ENCODE measurements at places on chromosomes 7 and 10.

- no peak for DNase-seq
These were observed 101.5 kb upstream of the C1GALT1 start for GRCh38 chr7:7080802-7081201.

- DNase-seq = no peak
These were observed 58.5 kb downstream of the RASGEF1A start for GRCh38 chr10:43208147-43209073.

DNA sequence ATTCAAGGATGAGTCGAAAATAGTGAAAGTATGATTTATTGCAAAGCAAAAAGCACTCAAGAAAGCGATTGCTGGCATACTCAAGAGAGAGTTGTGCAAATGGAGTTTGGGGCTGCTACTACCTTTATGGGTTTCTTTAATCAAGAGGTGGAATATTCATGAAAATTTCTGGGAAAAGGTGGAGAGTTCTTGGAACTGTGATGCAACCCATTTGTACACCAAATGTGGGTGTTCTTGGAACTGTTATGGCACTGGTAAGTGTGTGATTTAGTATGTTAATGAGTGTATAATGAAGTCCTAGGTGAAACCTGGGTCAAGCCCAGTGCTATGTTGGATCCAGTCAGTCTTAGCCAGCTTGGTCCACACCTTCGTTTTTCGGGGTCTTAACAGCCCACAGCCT is 3.4 kb upstream of the VOPP1 start:
- no peak for DNase-seq

- DNase-seq = no peak
These were observed 386.6 kb downstream of the KIF20B start for GRCh38 chr10:90088024-90088317.

- no peak for DNase-seq
These were observed 16.8 kb downstream of the GTF2IRD1 start for GRCh38 chr7:74470504-74470903.

DNA sequence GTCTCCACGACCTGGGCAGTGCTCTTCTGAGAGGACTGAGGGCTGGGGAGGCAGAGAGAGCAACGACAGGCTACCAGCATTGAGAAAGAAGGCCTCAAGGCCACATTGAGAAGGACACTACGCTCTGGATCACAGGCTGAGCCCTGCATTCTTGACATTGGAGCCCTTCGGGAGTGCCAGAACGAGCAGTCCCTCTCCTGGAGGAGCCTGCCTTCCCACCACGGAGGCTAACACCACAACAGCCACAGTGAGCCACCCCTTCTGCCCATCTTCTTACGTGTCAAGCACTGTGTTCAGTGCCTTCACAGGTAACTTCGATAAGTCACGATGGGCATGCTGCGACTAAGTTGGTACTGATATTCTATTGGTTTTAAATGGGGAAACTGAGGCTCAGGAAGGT is 267.8 kb downstream of the RPS24 start:
- no peak for DNase-seq

GRCh38 chr7:44064791-44065430 is 456 bp downstream of the PGAM2 start:
- no peak for DNase-seq

DNA sequence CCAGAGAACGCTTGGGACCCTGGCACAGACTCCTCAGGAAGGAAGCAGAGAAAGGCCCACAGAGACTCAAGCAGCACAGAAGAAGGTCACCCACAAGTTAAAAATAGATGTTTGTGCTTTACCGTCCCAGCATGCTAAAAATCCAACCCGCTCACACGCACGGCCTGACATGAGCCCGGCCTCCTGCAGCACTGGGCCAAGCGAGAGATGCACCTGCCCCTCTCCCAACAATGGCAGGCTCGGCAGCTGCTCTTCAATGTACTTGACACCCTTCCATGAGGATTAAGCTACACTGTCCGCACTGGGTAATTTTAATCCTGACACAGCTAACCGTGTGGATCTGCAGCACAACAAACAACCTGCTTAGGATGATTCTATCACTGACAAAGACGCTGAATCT is 9.3 kb downstream of the DIP2C start:
- no peak for DNase-seq

DNA sequence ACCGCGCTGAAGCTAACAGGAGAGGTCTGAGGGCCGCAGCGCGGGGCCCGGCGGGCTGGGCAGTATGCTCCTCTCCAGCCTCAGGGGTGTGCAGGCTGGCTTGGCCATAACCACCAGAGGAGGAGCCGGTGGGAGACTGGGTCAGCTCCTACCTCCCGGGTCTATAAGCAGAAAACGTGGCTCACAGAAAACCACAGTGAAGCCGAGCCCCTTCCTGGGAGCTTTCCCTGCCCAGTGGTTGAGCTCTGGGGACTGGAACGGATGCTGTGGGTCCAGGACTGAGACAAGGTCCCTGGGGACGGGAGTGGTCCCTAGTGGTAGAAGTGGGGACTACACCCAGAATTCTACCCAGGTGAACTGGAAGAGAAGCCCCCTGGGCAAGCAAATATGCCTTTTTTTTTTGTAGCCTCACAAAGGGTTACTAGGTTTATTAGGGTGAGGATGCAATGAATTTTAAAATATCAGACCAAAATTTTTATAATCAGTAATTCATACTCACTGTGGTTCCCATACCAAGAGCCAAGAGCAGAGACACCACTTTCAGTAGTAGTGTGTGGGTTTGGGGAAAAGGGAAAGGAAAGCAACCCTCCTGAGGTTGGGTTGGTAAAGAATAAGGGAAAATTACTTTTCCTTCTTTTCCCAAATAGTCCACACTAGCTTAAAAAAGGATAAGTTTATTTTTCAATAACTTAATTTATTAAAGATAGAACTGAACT is 67.9 kb upstream of the PRKCQ start:
- DNase-seq = peak; percentile 59

GRCh38 chr10:34181553-34182300 is 633.4 kb downstream of the PARD3 start:
- DNase-seq = no peak

- DNase-seq = no peak
These were observed 88.1 kb upstream of the RSU1 start for GRCh38 chr10:16905320-16905719.

GRCh38 chr7:91194841-91195240 is 69.4 kb upstream of the FZD1 start:
- DNase-seq = no peak

GRCh38 chr7:24560772-24561171 is 12.5 kb upstream of the PALS2 start:
- no peak for DNase-seq

- DNase-seq = no peak
These were observed 33.1 kb downstream of the SMC3 start for GRCh38 chr10:110600487-110601101.

DNA sequence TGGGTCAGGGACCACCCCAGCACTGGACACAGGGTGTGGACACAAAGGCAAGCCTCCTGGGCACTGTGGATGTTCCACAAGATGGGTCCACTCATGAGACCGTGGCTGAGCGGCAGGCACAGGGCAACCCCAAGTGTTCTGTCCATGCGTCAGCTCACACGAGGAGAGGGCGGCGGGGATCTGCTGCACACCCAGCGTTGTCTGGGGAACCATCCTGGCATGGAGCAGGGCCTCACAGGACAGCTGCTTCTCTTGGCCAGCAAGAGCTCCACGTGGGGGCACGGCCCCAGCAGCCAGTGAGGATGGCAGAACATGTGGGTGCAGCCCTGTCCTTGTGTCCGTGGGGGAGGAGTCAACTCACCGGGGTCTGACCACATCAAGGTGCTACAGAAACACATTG is 195.4 kb downstream of the PTPRN2 start:
- no peak for DNase-seq

DNA sequence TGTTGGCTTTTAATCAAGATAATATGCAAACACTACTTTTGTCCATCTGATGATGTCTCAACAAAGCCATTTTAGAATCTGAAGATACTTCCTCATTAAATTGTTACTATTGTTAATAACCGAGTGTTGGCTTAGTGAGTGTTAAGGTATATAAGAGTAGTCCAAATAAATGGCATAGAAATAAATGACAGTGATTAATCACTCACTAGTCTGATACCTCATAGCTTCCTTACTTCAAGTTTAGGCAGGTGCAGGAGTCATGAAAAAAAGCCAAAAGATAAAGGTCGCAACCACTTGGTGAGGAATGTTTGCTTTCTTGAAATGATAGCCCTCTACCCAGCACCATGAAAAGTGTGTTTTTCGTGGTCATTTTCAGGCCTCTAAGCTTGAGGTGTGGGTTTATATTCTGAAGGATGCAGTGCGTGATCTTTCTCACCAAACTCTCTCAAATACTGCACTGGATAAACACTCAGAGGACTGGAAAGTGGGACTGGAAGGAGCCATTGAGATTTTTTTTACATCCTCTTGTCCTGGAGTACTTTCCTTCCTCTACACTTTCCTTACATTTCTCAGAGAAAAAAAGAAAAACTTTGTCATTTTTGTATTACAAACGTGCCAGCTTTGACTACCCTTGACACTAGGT is 138.1 kb downstream of the KIAA1217 start:
- DNase-seq = no peak

GRCh38 chr7:135210888-135211178 is 493 bp downstream of the WDR91 start:
- no peak for DNase-seq

- no peak for DNase-seq
These were observed 171.1 kb downstream of the ADRA2A start for GRCh38 chr10:111247781-111248389.

GRCh38 chr7:21334906-21335305 is 93.0 kb upstream of the SP4 start:
- no peak for DNase-seq

GRCh38 chr10:70742537-70743429 is 42.4 kb downstream of the TBATA start:
- no peak for DNase-seq

DNA sequence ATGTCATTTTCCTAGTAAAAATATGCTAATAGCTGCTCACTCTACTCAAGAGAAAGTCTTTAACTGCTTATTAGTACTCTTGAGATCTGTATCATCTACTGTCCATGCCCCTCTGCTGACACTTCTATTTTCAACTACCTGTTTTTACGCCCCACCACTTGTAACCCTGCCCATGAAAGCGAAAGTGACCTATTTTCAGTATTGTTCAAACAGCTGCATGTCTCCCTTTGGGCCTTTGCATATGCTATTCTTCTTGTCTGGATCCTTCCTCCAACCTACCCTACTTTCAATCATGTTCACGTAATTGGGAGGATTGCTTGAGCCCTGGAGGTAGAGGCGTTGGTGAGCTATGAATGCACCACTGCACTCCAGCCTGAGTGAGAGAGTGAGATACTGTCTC is 1481.3 kb downstream of the GATA3 start:
- DNase-seq = no peak

DNA sequence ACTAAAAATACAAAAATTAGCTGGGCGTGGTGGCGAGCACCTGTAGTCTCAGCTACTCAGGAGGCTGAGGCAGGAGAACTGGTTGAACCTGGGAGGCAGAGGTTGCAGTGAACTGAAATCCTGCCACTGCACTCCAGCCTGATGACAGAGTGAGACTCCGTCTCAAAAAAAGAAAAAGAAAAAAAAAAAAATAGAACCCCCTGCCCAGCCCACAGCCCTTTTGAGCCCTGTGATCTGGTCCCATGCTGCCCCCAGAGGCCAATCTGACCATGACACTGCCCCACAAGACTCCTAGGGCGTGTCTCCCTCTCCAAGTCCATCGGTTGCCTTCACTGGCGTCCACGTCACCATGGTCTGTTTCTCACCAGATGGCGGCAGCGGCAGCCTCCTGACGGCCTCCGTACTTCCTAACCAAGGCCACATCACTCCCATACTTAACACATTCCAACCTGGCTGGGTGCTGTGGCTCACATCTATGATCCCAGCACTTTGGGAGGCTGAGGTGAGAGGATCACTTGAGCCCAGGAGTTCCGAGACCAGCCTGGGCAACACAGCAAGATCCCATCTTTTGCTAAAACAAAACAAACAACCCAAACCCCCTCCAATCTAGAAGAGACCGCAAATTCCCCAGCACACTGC is 18.0 kb downstream of the STX1A start:
- DNase-seq = peak; percentile 63

DNA sequence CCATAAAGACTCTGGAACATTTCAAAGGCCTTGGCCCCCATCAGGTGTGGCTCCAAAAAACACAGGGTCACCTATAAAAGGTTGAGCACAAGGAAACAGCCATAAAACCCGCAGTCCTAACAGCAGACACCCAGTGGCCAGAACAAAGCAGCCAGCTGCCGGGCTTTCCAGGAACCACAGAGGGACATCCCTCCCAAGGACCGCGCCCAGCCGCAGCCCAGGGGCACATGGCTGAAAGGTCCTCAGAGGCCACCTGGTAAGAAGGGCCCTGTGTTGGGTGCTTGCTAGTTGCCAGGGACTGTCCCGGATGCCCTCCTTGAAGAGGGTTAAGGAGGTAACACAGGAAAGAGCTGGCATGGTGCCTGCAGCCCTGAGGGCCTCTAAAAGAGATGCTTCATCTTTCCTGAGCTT is 32.7 kb downstream of the KCNMA1 start:
- DNase-seq = no peak

DNA sequence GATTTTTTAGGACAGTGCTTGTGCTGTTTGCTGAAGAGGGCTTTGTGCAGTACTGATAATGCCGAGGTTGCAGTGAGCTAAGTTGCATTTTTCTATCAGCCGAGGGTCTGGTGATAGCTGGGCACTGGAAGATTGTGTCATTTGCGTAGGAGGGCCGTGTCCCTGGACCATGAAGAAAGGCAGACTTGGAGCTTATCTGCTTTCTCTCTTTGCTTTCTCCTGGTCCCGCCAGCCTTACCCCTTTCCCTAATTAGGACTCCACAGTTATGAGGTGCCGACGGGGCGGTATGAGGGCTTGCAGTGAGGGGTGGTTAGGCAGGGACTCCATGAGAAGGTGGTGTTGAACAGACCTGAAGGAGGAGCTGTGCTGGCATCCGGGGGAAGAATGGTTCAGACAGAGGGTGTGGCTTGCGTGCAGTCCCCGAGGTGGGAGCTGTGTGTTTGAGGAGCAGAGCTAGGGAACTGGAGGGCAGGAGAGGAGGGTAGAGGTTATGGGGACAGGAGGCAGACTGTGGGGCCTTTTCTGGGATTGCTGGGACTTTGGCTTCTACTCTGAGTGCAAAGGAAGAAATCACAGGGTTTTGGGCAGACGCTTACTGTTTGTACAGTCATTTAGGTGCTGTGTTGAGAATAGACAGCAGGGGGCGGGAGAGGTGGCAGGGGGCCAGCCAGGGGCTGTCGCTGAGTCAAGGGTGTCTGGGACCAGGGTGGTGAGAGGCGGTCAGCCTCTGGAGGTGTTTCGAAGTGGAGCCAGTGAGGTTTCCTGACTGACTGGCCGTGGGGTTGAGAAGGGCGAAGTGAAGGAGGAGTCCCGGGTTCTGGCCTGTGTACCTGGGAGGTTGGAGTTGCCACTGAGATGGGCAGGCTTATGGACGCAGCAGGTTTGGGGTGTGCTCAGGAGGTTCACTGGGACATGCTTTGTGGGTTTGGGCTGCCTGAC is 43.4 kb downstream of the PRF1 start:
- DNase-seq = peak; percentile 78

- no peak for DNase-seq
These were observed 84.1 kb downstream of the GNAI1 start for GRCh38 chr7:80218723-80219122.

All from GM10248 (cell line).